Peyer's patch (tissue), 4 donors: ENCODE measurements at places on chromosomes 4 and X. TPM values are rescaled to one million over a fixed set of nuclear protein-coding genes. Genes with fewer than 3 reads are reported as not detected.
A peak's percentile ranks its signal among the peaks of the same experiment; 100 is the strongest.

DNA sequence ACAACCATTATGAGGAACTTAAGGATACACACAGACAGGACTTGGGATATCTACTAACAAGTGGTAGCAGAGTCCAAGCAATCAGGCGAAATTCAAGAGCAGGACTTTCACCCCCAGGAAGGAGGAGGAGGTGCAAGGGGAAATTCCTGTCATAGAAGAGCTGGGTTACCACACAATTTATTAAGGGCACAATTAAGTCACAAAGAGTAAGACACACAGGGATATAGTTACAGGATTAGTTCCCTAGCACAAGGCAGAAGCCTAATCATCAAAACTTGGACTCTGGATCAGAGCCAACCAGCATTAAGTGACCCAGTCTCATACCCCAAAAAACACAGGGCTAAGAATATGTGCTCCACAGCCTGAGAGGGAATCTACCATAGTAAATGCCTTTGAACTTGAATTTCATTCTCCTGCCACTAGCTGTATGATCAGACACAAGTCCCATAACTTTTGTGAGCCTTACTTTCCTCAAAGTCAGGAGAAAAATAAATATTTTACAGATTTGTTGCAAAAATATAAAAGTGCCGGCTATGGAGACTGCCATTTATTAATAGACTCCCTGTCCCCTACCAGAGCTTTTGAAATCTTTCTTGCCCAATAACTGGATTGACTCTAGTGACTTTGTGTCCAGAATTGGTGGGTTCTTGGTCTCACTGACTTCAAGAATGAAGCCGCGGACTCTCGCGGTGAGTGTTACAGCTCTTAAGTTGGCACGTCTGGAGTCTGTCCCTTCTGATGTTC, 87.0 kb downstream of the SYNPO2 start:
- no peak for DNase-seq
- no peaks in the 10 kb centered on the region for H3K27me3 ChIP-seq
- H3K27ac ChIP-seq: no peak overlapping the region
- no peaks in the 10 kb centered on the region for H3K36me3 ChIP-seq

- no peaks in the 10 kb centered on the region for H3K27me3 ChIP-seq
- no peak overlapping the region for H3K4me3 ChIP-seq
- no peak overlapping the region for H3K27ac ChIP-seq
- H3K36me3 ChIP-seq: no peaks in the 10 kb centered on the region
- H3K4me1 ChIP-seq: no peaks in the 10 kb centered on the region
- DNase-seq: no peak
Observed at GRCh38 chrX:116009346-116009745, 161.2 kb upstream of the AGTR2 start.

DNA sequence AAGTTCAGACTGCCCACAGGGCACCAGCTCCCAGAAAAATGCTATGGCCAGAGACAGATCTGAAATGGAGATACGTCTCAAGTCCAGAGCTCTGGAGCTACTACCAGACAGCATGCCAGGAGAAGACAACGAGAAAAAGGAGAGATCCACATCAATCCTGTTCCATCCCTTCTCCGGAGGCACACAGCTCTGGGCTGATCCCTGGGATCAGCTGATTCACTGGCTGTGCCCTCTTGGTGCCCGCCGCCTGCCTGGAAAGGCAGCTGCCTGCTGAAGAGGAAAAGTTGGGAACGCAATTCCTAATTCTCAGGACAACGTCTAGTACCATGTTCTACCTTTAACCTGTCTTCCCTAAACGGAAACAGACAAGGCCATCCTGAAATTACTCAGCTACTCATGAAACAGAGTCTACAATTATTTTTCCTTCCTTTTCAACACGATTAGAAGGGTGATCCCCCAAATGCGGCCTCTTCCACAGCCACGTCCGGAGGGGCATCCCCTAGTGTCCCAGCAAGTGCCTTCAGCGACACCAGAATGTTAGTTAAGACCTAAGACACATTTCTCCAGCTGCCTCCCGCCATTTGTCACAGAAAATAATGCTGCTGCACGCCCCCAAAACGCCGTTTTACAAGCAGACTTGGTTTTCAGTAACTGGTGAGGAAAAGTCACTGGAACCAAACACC, 2.4 kb downstream of the ZFYVE28 start:
- no peak for DNase-seq
- H3K27ac ChIP-seq: peak overlapping the region; percentile 39
- no peak overlapping the region for H3K4me3 ChIP-seq
- H3K4me1 ChIP-seq: no peaks in the 10 kb centered on the region
- no peaks in the 10 kb centered on the region for H3K36me3 ChIP-seq

GRCh38 chr4:41832961-41833360, 84.4 kb upstream of the PHOX2B start:
- no peaks in the 10 kb centered on the region for H3K36me3 ChIP-seq
- no peak for DNase-seq
- H3K4me3 ChIP-seq: no peak overlapping the region
- H3K27ac ChIP-seq: no peak overlapping the region
- H3K27me3 ChIP-seq: no peaks in the 10 kb centered on the region

- H3K4me1 ChIP-seq: no peaks in the 10 kb centered on the region
- H3K36me3 ChIP-seq: no peaks in the 10 kb centered on the region
- H3K4me3 ChIP-seq: no peak overlapping the region
- H3K27ac ChIP-seq: no peak overlapping the region
- DNase-seq: no peak
Observed at GRCh38 chrX:44308869-44309268, 34.6 kb downstream of the EFHC2 start.

DNA sequence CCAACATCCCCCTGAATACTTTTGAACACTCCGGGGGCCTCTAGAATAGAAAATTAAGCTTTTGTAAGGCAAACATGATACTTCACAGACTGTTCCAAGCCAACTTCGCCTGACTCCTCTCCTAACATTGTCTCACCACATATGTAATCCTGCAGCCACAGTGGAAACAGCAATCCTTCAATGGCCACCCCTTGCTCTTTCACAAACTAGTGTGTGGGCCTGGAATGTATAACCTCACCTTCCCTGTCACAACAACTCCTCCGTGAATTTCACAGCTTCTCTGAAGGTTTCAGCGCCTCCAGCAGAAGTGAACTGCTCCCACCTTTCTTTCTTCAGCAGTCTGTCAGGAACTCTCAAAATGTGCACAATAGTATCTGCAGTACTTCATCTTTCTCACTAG, 185.1 kb downstream of the ADGRL3 start:
- no peaks in the 10 kb centered on the region for H3K36me3 ChIP-seq
- H3K4me1 ChIP-seq: no peaks in the 10 kb centered on the region
- no peak overlapping the region for H3K4me3 ChIP-seq
- H3K27me3 ChIP-seq: no peaks in the 10 kb centered on the region
- DNase-seq: no peak
- no peak overlapping the region for H3K27ac ChIP-seq

DNA sequence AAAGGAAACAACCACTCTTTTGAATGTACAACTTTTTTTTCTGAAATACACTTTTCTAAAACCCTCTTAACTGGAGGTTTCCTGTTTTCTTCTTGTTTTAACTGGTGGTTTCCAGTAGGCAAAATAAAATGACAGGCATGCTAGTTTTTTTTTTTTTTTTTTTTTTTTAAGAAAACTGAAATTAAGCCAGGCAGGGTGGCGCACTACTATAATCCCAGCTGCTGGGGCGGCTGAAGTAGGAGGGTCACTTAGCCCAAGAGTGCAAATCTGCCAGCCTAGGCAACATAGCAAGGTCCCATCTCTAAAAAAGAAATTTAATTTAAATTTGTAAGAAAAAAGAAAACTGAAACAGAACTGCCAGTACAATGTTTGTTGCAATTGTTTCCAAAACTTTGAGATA, 44.0 kb downstream of the TMEM144 start:
- no peak for DNase-seq
- H3K36me3 ChIP-seq: no peaks in the 10 kb centered on the region
- no peak overlapping the region for H3K27ac ChIP-seq
- no peak overlapping the region for H3K4me3 ChIP-seq
- no peaks in the 10 kb centered on the region for H3K27me3 ChIP-seq

DNA sequence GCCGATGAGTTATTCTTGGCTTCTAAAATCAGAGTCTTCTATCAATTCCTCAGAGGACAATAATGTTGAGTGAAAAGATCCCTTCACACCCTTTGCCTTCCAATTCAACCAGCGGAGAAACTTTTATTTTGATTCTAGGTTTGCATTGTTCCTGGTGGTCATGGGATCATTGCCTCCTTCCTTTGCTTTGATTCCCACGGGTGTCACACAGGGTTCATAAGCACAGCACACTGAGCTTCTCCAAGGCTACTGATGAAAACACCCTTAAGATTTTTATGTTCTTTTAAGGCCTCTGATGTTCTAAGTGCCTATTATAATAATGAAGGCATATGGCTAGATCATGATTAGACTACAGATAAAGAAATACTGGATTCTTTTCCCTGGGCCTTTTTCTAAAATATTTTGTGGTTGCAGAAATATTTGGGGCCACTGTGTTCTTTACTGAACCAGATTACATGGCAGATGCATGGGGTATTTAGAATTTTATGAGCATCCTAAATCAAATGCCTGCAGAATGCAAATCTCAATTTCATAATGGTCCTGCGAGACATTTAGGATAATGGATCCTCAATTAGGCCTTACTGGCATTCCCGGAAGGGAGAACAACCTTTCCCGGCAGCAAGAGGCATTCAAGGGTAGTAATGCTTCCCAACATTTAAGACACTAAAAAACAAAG, 43.9 kb upstream of the FGFBP2 start:
- H3K27me3 ChIP-seq: no peaks in the 10 kb centered on the region
- no peaks in the 10 kb centered on the region for H3K4me1 ChIP-seq
- H3K4me3 ChIP-seq: no peak overlapping the region
- peaks cover 43% of the 10 kb centered on the region for H3K36me3 ChIP-seq

GRCh38 chrX:71852182-71852581, 58.5 kb upstream of the NHSL2 start:
- H3K4me1 ChIP-seq: no peaks in the 10 kb centered on the region
- DNase-seq: no peak
- no peak overlapping the region for H3K4me3 ChIP-seq
- no peak overlapping the region for H3K27ac ChIP-seq
- no peaks in the 10 kb centered on the region for H3K27me3 ChIP-seq
- H3K36me3 ChIP-seq: no peaks in the 10 kb centered on the region

DNA sequence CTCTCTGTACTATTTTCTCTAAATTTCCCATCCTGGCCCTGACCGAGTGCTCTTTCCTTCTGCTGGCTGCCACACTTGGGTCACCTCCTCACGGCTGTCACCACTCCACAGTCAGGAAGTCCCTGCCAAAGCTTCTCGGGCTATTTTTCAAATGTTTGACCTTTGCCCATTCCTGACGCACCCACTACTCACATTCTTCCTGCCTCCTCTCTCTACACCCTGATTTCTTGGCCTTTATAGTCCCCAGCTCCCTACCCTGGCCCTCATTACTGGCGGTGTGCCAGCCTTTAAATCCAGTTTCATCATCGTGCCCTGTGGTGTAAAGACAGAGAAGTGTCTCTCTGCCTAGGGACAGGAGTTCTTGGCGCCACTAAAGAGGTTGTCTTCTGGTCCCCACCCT, 46.4 kb upstream of the GATB start:
- no peak overlapping the region for H3K27ac ChIP-seq
- no peaks in the 10 kb centered on the region for H3K36me3 ChIP-seq
- H3K27me3 ChIP-seq: no peaks in the 10 kb centered on the region

GRCh38 chrX:119954374-119954773, 10.8 kb upstream of the NKAP start:
- no peak overlapping the region for H3K27ac ChIP-seq
- H3K4me3 ChIP-seq: no peak overlapping the region
- H3K4me1 ChIP-seq: no peaks in the 10 kb centered on the region
- DNase-seq: no peak

- no peaks in the 10 kb centered on the region for H3K4me1 ChIP-seq
- no peak overlapping the region for H3K27ac ChIP-seq
- DNase-seq: no peak
- no peaks in the 10 kb centered on the region for H3K27me3 ChIP-seq
Observed at GRCh38 chr4:176902710-176903323, 110.1 kb upstream of the VEGFC start.

DNA sequence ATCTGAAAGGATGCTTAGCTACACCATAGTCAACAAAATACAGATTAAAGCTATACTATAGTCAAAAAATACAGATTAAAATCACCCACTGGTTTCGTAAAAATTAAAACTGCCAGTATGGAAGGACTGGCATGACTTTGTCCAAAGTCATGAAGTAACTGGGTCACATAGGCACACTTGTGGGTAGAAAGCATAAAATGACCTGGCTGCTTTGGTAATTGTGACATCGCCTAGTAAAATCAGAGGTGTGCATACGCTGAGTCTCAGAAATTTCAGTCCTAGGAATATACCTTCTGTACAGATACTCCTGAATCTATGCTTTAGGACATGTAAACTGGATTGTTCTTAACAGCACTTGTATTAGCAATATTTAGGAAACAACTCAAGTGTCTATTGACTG, 28.1 kb downstream of the CLNK start:
- DNase-seq: no peak
- no peaks in the 10 kb centered on the region for H3K27me3 ChIP-seq
- H3K27ac ChIP-seq: no peak overlapping the region
- no peaks in the 10 kb centered on the region for H3K4me1 ChIP-seq

GRCh38 chr4:15725608-15726007, 22.7 kb downstream of the BST1 start:
- no peak overlapping the region for H3K27ac ChIP-seq
- no peak overlapping the region for H3K4me3 ChIP-seq
- DNase-seq: no peak
- H3K36me3 ChIP-seq: no peaks in the 10 kb centered on the region
- H3K27me3 ChIP-seq: no peaks in the 10 kb centered on the region
- H3K4me1 ChIP-seq: no peaks in the 10 kb centered on the region

DNA sequence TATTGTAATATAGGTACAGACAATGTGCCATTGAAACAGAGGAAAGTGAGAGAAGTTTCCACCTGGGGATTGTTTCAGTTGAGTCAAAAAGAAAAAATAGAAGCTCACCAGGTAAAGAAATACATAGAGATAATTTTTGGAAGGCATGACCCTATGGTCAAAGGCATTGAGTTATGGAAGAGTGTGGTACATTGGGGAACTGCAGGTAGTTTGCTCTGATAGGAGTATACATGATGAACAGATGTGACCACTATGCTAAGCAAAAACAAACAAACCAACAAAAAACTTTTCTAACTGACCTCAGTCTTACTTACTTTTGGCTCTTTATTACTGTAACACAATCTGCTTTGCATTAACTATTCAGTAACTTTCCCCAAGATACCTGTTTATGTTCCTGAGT, 85.9 kb downstream of the UGT8 start:
- no peak overlapping the region for H3K4me3 ChIP-seq
- no peak for DNase-seq

- H3K4me3 ChIP-seq: no peak overlapping the region
- no peak overlapping the region for H3K27ac ChIP-seq
- no peaks in the 10 kb centered on the region for H3K27me3 ChIP-seq
- DNase-seq: no peak
- H3K4me1 ChIP-seq: no peaks in the 10 kb centered on the region
Observed at GRCh38 chrX:24760363-24761000, 66.8 kb downstream of the POLA1 start.

- H3K36me3 ChIP-seq: no peaks in the 10 kb centered on the region
- H3K27ac ChIP-seq: no peak overlapping the region
- no peak for DNase-seq
- no peaks in the 10 kb centered on the region for H3K4me1 ChIP-seq
- H3K4me3 ChIP-seq: no peak overlapping the region
Observed at GRCh38 chrX:17560385-17560784, 176.9 kb upstream of the SCML1 start.

- H3K4me3 ChIP-seq: no peak overlapping the region
- no peaks in the 10 kb centered on the region for H3K4me1 ChIP-seq
- H3K27ac ChIP-seq: no peak overlapping the region
- no peaks in the 10 kb centered on the region for H3K36me3 ChIP-seq
- no peak for DNase-seq
Observed at GRCh38 chr4:8353912-8354453, 84.4 kb downstream of the HTRA3 start.

Gene TLR8
- 1.3 TPM for total RNA-seq

Gene KDR
- total RNA-seq: 5.2 TPM

Gene OTC
- 34.7 TPM for total RNA-seq

Gene NDP
- not detected for total RNA-seq

Gene BRS3
- not detected for total RNA-seq

Gene CT45A10
- not detected for total RNA-seq

Gene UGT2B11
- total RNA-seq: not detected

Gene GUF1
- 26.6 TPM for total RNA-seq
